ENCODE measurements at places on chromosomes 16 and 17. TPM values are rescaled to one million over a fixed set of nuclear protein-coding genes. Genes with fewer than 3 reads are reported as not detected.
A peak's percentile ranks its signal among the peaks of the same experiment; 100 is the strongest.

DNA sequence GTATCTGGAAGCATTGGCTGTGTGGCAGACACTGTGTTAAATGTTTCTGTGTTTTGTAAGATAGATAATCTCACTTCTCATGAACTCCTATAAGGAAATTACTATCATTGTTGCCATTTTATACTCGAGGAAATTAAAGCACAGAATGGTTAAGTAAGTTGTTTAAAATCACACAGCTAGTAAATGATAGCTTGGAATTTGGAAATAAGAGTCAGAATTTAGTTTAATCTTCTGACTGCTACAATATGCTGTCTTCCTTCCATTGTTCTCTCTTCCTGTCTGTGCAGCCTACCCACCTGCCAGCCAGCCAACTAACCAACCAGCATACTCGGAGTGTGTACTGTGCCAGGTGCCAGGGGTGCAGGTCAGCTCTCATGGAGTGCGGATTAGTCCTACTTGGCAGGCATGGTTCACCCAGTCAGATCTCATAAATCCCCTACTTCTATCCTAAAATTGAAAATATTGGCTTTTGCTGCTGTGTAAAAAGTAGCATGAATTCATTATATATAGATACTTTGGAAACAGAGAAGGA, 79.9 kb upstream of the LGALS9 start:
- DNase-seq: no peak

- no peak for DNase-seq
Observed at GRCh38 chr16:17561056-17561455, 90.3 kb upstream of the XYLT1 start.

GRCh38 chr17:3551189-3551588, 6.4 kb downstream of the TRPV3 start:
- no peak for DNase-seq

- DNase-seq: no peak
Observed at GRCh38 chr17:7883781-7884386, 4.7 kb upstream of the CHD3 start.

Gene NLGN2
- 3.0 TPM for total RNA-seq

Gene RGS9
- 2.5 TPM for total RNA-seq

GRCh38 chr16:50547340-50548124, 664 bp upstream of the NKD1 start:
- DNase-seq: peak; percentile 72

- DNase-seq: no peak
Observed at GRCh38 chr16:46618516-46618915, 2.7 kb downstream of the SHCBP1 start.

DNA sequence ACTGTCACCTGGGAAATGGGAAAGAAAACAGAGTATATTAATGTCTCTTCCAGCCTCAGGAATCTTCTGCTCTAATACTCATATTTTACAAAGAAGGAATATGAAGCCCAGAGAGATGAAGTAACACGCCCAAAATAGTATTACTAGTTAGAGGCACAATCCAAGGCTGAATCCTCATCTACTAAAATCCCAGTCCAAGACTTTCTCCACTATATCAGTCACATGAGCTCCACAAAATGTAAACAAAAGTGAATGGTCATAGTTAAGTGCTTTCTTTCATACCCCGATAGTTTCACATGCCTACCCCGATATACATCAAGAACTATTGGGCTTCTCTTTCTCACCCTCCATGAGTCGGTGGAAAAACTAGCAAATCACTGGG, 965 bp downstream of the INTS2 start:
- DNase-seq: no peak

DNA sequence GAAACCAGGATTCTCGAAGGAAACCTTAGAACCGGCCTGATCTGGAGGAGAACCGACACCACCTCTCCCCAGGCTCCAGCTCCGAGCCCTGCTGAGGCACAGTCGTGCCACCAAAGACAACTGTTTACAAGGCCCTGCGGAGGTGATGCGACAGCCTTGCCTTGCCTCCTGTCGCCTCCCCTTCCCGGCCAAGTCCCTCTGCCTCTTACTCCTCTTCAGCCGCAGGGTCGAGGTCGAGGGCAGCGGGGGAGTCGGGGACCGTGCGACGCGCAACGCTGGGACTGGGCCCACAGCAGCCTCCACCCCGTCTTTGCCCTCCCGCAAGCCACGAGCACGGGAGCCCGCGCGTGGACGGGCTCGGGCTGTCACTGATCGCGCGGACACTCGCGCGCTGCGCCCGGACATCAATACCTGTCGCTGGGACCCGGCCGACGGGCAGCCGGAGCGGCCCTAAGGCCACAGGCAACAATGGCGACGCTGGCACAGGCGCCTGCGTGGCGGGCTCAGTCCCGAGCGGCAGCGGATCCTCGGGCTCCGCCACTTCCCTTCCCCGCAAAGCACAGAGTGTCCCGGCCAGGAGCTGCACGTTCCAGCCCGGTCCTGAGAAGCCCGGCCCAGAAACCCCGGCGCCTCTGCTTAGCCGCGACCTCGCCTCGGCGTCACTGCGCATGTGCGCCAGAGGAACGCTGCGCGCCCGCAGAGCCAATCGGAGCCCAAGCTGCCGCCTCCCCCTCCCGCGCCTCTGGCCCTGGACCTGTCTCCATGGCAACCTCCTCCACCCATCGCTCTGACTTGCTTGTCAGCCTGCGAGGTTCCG, at the start of gene ZNF287:
Gene ZNF287 (minus strand): TSS at position 664 of the 817 bp plus-strand sequence. CDS start 1,473 bp downstream, outside the sequence.
- DNase-seq: peak; percentile 86

DNA sequence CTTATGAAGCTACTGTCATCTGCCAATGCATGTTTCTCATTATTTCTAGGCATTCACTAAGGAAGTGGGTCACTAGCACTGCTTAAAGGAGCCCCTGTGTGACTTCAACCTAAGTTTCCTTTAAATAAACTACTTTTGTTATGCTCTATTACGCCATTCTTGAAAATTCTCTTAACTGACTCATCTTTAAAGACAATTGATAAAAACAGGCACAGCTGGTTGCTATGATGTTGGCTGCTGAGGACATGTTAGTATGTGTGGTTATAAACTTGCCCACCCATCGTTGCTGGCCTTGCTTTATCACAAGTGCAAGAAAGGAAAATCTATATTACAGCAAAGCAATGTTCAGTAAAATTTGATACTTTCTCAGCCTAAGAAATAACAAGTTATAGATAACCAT, 75.8 kb upstream of the CNTNAP4 start:
- DNase-seq: no peak

DNA sequence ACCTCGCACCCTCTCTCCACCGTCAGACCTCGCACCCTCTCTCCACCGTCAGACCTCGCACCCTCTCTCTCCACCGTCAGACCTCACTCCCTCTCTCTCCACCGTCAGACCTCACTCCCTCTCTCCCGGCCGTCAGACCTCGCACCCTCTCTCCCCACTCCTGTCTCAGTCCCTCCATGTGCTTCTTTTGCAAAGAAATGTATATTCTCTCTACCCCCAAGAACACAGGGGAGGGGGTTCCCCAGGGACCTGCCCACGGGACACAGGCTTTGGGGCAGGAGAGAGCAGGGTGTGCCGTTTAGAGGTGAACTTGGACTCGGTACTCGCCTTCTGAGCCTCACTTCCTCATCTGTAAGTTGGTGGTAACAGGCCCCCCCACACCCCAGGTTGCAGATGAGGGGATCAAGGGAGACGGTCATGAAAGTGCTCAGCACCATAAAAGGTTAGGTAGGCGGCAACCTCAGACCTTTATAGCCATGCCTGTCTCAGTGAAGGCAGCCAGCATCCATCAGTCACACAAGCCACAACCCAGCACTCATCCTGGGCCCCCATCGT, 63.7 kb downstream of the RPH3AL start:
- peak; percentile 23 for DNase-seq

Gene UMOD
- total RNA-seq: not detected

- no peak for DNase-seq
Observed at GRCh38 chr16:71383054-71383773, 24.7 kb downstream of the CALB2 start.

DNA sequence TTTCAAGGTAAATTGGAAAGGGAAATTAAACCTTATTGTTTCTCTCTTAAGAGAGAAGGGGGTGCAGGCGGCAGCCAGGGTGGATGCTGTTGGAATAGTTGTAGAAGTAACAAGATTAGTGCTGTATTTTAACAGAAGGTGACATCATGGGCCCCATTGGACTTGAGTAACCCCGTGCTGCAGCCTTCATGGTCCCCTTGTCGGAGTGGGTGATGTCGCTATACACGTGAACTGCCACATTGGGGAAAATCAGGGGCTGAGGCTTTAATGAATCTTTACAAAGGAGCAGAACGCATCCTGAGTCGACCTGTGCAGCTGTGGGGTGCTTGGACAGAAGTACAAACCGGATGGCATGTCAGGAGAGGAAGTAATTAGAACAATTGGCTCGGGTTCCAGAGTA, 3.2 kb downstream of the SNX11 start:
- DNase-seq: no peak

DNA sequence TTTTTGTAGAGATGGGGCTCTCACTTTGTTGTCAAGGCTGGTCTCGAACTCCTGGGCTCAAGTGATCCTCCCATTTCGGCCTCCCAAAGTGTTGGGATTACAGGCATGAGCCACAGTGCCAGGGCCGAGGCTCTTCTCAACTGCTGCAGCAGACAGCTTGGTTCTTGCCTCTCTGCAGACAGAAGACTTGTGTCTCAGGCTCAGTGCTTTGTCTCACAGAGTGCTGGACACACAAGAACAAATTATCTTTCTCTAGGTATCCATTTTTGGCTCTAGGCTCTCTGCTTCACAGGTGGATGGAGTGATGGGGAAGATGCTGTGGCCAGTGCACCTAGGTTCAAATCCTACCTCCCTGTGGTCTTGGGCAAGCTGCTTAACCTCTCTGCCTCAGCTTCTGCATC, 80.8 kb upstream of the RNU2-1 start:
- no peak for DNase-seq

DNA sequence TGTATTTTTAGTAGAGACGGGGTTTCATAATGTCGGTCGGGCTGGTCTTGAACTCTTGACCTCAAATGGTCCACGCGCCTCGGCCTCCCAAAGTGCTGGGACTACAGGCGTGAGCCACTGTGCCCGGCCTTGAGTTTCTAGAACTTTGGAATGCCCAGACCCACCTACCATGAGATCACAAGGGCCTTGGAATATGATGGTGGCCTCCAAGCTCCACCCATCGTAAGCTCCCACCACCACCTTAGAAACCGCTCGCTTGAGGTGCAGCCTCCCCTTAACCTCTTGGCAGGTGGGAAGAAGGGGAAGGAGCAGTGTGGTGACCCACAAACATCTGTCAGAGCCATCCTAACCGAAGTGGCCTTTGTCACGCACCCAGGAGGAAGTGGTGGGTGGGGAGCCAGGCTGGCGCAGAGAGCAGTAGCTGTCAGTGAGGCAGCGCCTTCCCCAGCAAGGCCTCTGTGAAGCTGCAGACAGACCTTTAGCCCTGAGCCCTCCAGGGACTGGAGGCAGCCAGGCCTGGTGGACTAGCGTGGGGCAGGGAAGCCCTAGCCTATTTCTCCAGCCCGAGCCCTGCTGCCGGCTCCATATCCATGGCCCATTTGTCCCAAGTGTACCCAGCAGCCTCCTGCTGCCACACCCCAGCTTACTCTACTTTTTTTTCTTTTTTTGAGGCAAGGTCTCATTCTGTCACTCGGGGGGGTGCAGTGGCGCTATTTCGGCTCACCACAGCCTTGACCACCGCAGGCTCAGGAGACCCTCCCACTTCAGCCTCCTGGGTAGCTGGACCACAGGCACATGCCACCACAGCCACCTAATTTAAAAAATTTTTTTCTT, 13.1 kb upstream of the SEPHS2 start:
- no peak for DNase-seq

DNA sequence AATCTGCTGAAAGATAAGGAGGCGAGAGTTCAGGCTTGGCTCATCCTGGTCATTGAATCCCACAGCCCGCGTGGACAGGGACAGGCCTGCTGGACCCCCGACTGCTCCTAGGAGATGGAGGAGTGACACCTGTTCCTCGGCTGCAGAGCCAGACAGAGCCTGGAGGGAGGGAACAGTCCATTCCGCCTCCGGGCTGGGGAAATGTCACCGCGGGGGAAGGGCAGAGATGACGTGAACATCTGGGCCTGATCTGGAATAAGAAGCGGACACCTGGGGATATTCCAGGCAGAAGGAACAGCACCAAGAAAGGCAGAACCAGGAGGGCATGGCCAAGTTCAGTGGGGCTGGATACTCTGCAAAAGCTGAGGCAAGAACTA, 1.5 kb downstream of the ZNF747 start:
- peak; percentile 55 for DNase-seq

Gene CISD3
- 47.7 TPM for total RNA-seq

DNA sequence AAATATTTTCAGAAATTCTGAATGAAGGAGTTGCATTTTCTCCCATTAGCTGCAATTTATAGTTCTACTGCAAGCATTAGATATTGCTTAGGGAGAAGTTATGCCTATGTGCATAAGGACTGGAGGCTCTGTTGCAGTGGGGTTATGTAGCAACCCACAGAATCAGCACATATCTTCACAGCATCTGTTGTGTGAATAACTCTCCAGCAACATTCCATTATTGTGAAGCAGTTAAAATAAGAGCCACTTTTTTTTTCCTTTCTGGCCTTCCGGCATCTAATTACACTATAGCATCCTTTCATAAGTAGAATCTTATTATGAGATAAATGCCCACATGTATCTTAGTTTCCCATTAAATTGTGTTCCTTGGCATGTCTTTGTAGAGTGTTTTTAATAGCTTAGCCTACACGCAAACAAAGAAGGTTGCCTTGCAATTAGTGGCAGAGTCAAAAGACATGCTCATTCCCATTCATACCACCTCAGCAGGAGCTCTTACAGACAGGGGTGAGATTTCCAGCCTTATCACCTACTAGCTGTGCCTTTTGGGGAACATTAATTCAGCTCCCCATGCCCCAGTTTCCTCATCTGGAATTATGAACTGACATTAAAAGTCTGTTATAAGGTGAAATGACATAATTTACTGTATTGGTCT, 596.0 kb upstream of the GOT2 start:
- DNase-seq: no peak

Gene SLC16A11
- 2.2 TPM for total RNA-seq

Gene PROCA1
- total RNA-seq: not detected

- no peak for DNase-seq
Observed at GRCh38 chr16:57231821-57232350, 13.2 kb upstream of the ARL2BP start.

DNA sequence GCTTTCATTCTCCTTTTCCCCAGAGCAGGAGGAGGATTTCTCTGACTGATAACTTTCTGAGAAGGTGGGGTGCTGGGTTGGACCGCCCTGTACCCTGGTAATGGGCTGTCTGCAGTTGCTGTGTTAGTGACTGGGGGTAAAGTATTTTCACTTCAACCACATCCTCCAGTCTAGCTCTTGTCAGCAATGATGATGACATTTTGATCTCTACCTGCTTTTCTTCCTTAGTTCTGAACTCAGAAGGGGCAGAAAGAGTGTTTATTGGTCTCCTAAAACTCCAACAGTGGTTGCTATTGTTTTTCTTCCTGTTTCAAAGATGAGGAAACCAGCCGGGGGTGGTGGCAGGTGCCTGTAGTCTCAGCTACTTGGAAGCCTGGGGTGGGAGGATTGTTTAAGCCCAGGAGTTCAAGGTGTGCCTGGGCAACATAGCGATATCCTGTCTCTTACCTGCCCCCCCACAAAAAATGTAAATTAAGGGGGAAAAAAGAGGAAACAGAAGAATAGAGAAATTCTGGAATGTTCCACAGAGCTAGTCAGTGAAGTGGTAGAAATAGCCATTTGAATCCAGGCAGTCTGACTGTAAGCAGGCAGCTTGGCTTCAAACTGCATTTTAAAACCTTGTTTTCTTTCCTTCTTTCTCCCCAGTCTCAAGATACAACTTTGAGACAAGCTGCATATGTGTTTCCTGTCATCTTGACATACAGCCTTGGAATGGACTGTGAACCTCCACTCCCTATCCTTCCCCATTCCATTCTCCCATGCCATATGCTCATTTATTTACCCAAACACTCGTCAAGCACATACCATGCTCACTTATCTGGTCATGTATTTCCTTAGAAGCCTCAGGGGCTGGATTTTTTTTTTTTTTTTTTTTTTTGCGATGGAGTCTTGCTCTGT, 3.3 kb upstream of the N4BP1 start:
- no peak for DNase-seq

Gene CNGB1
- not detected for total RNA-seq

Gene SMIM5
- total RNA-seq: 0.29 TPM

Gene SLFN12L
- total RNA-seq: 2.6 TPM

Gene DCTN5
- 12.8 TPM for total RNA-seq

All from right lobe of liver (tissue), 6 donors.